ENCODE measurements at places on chromosomes 6 and 20. TPM values are rescaled to one million over a fixed set of nuclear protein-coding genes. Genes with fewer than 3 reads are reported as not detected.

IP6K3 gene
- total RNA-seq: 1.3 TPM

OR2H1 gene
- total RNA-seq: not detected

RAB23 gene
- 7.1 TPM for total RNA-seq

DEFB124 gene
- not detected for total RNA-seq

TBP gene
- total RNA-seq: 16.3 TPM

DEFB119 gene
- total RNA-seq: not detected

FAM209B gene
- total RNA-seq: 0.22 TPM

FAM83C gene
- 0.06 TPM for total RNA-seq

DDX27 gene
- 58.8 TPM for total RNA-seq

TUBB2B gene
- total RNA-seq: 15.2 TPM

HLA-DMB gene
- 2.2 TPM for total RNA-seq

HRH3 gene
- not detected for total RNA-seq

ZKSCAN4 gene
- 2.9 TPM for total RNA-seq

VSX1 gene
- total RNA-seq: 0.79 TPM

ZBTB22 gene
- 2.7 TPM for total RNA-seq

SPAG4 gene
- 5.2 TPM for total RNA-seq

PSORS1C2 gene
- not detected for total RNA-seq

VGLL2 gene
- not detected for total RNA-seq

MPC1 gene
- 4.0 TPM for total RNA-seq

AK9 gene
- total RNA-seq: 1.5 TPM

TMEM242 gene
- total RNA-seq: 8.7 TPM

IRF4 gene
- total RNA-seq: 0.46 TPM

ARFGEF3 gene
- 0.69 TPM for total RNA-seq

EDN3 gene
- total RNA-seq: 3.0 TPM

ZNF311 gene
- total RNA-seq: 0.18 TPM

HMGCLL1 gene
- 0.13 TPM for total RNA-seq

OLIG3 gene
- total RNA-seq: not detected

LAMA2 gene
- 0.30 TPM for total RNA-seq

HLA-DRB5 gene
- not detected for total RNA-seq

ZBTB46 gene
- total RNA-seq: 0.82 TPM

THBD gene
- 94.3 TPM for total RNA-seq

ADISSP gene
- 159 TPM for total RNA-seq

SMLR1 gene
- not detected for total RNA-seq

GPR63 gene
- total RNA-seq: 0.36 TPM

GLP1R gene
- total RNA-seq: not detected

SLC32A1 gene
- not detected for total RNA-seq

B3GAT2 gene
- 0.06 TPM for total RNA-seq

PRSS16 gene
- total RNA-seq: 3.2 TPM

KCNQ5 gene
- total RNA-seq: 1.5 TPM

NKX2-2 gene
- not detected for total RNA-seq

SLC17A4 gene
- total RNA-seq: not detected

SLC22A3 gene
- total RNA-seq: 40.2 TPM

ESR1 gene
- total RNA-seq: 0.02 TPM

COMMD7 gene
- total RNA-seq: 56.1 TPM

CAGE1 gene
- total RNA-seq: not detected

RAET1G gene
- total RNA-seq: 6.8 TPM

BPI gene
- not detected for total RNA-seq

LST1 gene
- total RNA-seq: 0.36 TPM

ZNF391 gene
- 0.35 TPM for total RNA-seq

SMAP1 gene
- 19.9 TPM for total RNA-seq
